ENCODE measurements at places on chromosomes 5 and 9.

- no peak for DNase-seq
Observed at GRCh38 chr9:130240410-130241197, 25.0 kb upstream of the HMCN2 start.

DNA sequence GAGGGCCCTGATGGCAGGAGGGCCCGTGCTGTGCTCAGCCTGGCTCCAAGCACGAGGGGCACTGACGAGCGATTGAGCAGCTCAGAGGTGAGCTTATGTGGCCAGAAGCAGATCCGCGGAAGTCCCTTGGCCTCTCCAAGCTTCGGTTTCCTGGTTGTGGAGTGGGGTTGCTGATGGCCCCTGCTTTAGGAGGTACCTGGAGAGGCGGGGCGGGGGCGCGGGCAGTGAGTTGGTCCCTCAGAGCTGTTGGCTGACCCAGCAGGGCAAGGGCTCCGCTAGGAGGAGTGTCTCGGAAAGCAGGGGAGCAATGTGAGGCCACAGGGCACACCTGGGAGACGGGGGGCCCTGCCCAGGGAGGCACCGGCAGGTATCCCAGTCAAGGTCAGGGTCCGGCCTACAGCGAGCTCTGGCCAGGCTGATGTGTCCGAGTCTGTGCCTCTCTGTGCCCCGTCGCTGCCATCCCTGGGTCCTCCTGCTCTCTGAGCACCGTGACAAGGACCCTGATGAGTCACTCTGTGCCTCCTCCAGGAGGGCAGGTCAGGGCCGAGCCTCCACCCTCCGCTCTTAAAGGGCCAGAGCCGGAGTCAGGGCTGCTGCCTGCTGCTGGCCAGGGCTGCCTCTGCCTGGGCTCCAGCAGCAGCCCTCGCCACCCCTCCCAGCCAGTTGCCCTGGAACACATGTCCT is 14.8 kb downstream of the NCS1 start:
- no peak for DNase-seq

GRCh38 chr9:71901695-71902597 is 9.0 kb downstream of the ABHD17B start:
- DNase-seq = no peak

DNA sequence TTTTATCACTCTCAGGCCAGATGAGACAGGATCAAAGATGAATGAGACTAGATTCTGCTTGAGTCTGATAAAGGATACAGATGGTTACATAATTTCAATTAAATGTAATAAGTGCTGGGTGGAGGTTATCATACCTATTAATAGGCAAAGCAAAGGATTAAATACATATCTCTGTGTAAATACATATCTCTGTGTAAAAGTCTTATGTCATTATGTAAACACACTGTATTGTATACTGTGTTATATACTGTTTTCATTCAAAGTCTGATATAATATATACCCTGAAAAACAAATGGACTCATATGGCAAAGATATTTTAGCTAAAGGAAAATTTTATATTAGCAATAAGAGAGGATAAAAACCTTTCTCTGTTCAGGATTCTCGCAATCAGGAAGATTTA is 605.8 kb upstream of the PTGER4 start:
- DNase-seq = no peak

- DNase-seq = no peak
Observed at GRCh38 chr9:134533850-134534588, 107.6 kb upstream of the COL5A1 start.

DNA sequence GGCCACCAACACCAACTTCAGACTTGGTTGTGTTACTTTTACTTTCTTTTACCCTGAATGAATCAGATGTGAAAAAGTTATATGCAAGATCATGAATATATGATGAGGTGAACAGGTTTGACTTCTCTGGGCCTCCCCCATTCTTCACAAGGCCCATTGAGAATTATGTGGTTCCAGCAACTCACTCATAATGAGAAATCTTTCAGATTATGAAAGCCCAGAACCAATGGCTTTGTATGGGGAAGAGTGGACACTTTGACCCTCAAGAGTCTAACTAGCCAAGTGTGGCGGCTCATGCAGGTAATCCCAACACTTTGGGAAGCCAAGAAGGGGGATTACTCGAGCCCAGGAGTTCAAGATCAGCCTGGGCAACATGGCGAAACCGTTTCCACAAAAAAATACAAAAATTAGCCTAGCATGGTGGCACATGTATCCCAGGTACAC is 16.1 kb upstream of the LNPEP start:
- no peak for DNase-seq

GRCh38 chr5:90390928-90391327 is 18.6 kb downstream of the CETN3 start:
- DNase-seq = no peak

GRCh38 chr5:176854164-176854563 is 43.8 kb downstream of the UNC5A start:
- DNase-seq = no peak

GRCh38 chr5:61163905-61164304 is 1.6 kb upstream of the SMIM15 start:
- DNase-seq = no peak

DNA sequence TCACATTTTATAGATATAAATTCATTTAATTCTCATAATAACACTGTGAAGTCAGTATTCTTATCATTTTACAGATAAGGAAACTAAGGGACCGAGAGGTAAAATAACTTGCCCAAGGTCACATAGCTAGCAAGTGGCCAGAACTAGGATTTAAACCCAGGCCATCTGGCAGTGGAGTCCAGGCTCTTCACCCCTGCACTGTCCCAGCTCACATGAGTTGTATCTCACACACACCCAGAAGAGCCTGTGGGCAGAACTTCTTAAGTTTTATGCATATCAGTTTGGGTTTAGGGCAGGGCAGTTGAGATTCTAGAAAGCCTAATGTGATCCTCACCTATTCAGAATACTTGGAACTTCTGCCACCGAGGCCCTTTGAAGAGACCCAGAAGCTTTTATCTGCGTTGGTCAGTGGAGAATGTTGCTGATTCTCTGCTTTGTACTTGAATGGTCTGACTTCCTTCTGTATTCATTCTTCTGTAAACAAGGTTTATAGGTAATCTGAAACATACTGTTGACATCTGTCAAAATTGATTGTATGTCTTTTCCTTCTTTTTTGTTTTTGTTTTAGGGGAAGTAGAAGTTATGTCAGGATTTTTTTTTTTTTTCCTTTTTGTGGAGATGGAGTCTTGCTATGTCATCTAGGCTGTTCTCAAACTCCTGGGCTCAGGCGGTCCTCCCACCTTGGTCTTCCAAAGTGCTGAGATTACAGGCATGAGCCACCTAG is 75.8 kb downstream of the KIAA1958 start:
- DNase-seq = no peak

DNA sequence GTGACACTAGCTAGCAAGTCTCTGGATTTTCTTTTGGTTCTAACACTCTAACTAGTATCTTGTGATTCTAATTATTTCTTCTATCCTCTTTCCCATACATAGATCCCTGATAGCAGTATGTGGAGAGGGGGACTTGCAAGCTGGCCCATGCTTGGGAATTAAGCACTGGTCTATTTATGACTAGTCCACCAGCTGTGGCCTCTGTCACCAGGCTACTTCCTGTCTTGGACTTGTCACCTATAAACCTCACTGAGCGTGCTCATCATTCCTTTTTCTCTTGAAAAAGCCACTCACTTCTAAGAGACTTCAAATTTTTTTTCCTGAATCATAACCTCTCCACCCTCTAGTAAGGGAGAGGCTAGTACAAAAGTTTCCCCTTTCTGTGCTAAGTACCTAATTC is 32.3 kb upstream of the MAMDC2 start:
- DNase-seq = no peak

DNA sequence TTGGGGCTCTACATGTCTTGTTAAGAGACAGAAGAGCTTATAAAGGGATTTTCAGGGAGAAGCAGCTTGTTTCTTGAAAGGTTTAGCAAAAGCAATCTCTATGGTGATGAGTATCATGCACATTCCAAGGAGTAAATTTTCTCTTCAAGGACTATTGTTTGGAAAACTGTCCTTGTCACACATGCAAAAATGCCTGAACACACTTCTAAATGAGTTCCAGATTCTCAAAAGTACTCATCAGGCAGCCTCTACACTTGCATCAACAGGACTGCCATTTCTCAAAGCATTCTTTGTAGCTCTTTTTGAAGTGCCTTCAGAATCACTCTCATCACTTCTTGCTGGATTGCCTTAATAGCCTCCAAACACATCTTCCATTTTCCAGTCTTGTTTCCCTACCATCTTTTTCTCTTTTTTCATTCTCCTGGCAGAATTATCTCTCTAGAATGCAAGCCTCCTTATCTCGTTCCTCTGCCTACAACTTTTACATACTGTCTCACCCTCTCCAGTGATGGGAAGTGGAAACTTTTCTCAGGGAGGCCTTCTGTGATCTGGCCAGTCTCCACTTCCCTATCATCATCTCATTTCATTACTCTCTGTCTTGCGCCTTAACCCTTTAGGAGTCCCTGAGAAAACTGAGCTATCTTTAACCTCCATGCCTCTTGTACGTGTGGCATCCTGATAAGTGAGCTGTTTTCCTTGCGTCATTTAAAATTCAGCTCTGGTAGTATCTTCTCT is 631.5 kb upstream of the TLE4 start:
- no peak for DNase-seq

- DNase-seq = no peak
Observed at GRCh38 chr5:88870285-88870684, 12.7 kb downstream of the MEF2C start.

GRCh38 chr5:138981586-138981985 is 106.5 kb upstream of the LRRTM2 start:
- DNase-seq = no peak

- no peak for DNase-seq
Observed at GRCh38 chr5:164127527-164127926, 622.1 kb downstream of the MAT2B start.

DNA sequence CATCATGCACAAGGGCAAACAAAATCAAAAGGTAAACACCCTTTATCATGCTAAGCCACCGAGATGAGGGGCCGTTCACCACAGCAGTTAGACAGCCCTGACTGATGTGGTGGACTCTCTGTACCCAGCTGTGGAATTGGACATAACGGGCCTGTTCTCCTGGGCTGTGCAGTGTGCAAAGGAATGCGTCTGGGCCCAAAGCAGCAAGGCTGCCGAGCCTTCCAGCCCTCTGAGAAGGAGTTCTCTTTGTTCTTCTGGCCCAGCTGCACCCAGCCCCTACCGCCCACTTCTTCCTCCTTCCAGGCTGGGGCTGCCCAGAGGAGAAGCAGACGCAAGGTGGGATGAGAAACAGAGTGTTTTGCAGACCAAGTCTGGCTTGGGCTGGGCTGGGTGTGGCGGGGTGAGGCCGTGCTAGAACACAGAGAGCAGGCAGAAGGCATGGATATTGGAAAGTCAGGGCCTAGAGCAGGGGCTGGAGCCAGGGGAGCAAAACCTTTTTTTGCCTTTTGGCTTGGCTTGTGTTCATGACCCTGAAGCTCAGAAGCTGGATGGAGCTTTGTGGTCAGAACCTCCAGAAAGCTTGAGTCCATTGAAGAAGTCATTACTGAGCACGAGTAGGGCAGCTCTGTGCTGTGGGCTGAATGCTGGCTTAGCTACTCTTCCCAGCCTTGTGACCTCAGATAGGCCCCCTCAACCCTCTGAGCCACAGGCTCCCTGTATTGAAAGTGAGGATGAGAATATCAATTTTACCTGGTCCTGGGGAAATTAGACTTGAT is 49.8 kb upstream of the SH3PXD2B start:
- DNase-seq = no peak
